ENCODE measurements at places on chromosomes 11 and 22. TPM values are rescaled to one million over a fixed set of nuclear protein-coding genes. Genes with fewer than 3 reads are reported as not detected.

DNA sequence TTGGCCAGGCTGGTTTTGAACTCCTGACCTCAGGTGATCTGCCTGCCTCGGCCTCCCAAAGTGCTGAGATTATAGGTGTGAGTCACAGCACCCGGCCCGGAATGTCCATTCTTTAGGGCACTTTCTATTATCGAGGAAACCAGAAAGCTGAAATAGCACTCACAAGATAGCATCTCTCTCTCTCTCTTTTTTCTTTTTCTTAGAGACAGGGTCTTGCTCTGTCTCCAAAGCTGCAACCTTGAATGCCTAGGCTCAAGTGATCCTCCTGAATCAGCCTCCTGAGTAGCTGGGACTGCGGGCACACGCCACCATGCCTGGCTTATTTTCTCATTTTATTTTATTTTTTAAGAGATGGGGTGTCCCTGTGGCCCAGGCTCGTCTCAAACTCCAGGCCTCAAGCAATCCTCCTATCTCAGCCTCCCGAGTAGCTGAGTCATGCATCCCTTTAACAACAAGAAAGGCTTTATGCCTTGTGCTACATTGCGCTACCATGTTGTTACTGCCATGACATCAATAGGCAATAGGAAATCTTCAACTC lies 7.2 kb upstream of the EED start:
- peaks cover 19% of the 10 kb centered on the region for H3K27me3 ChIP-seq
- no peak for DNase-seq
- H3K36me3 ChIP-seq: no peaks in the 10 kb centered on the region
- H3K4me3 ChIP-seq: no peak overlapping the region
- H3K27ac ChIP-seq: no peak overlapping the region

- DNase-seq: no peak
- H3K27me3 ChIP-seq: no peaks in the 10 kb centered on the region
- H3K4me3 ChIP-seq: no peak overlapping the region
- no peak overlapping the region for H3K27ac ChIP-seq
- no peaks in the 10 kb centered on the region for H3K4me1 ChIP-seq
Observed at GRCh38 chr11:95299078-95299679, 68.2 kb upstream of the SESN3 start.

DNA sequence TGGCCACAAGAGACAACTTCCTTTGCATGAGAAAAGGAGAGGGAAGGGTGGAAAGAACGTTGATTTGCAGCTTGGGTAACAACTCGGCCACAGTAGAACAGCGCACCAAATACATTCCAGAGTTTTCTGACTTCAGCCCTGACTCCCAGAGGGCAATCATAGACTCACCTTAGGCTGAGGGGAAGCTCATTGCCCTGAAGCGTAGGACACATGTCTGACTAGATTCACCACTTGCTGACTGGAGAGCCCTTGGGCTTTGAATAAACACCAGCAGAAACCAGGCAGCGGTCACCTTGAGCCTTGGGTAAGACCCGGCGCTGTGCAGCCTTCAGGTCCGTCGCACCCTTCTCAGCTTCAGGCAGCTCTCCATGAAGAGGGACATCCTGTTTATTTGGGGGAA lies 151.8 kb upstream of the GRIA4 start:
- H3K27ac ChIP-seq: no peak overlapping the region
- no peak for DNase-seq
- H3K4me1 ChIP-seq: no peaks in the 10 kb centered on the region

DNA sequence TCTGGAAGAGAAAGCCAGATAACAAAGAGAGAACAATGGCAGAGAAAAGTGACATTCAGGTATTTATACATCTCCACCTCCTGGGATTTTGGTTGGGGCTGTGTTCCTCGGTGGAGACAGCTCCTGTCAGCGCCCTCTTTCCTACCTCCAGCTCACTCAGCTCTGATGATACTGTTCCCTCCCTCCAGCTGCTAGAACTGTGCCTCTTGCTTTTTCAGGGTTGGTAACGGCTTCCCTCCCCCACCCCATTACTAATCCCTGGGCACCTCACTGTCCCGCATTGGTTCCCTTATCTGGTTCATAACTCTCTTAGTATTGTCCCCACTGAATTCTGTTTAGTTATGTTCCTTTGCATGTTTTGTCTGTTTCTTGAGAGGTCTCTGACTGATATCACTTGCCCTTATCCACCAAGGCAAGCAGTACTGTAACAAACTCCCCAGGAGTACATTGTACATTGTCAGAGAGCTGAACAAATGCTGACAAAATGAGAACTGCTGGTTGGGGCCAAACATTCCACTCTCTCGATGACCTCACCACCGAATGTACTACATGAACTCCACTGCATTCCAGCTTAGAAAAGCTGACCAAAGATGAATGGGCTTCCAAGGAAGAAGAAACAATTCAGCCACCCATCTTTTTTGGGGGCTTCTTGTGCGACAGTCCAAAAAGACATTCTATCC lies 5.7 kb upstream of the FBXO3 start:
- H3K4me3 ChIP-seq: no peak overlapping the region
- DNase-seq: no peak
- peaks cover 67% of the 10 kb centered on the region for H3K27me3 ChIP-seq

- DNase-seq: no peak
- H3K4me1 ChIP-seq: no peaks in the 10 kb centered on the region
- H3K4me3 ChIP-seq: no peak overlapping the region
- H3K36me3 ChIP-seq: no peaks in the 10 kb centered on the region
Observed at GRCh38 chr11:133388975-133389568, 143.2 kb downstream of the OPCML start.

- H3K4me3 ChIP-seq: no peak overlapping the region
- H3K36me3 ChIP-seq: no peaks in the 10 kb centered on the region
- no peaks in the 10 kb centered on the region for H3K4me1 ChIP-seq
- H3K27me3 ChIP-seq: no peaks in the 10 kb centered on the region
Observed at GRCh38 chr22:26812731-26813130, 155.3 kb downstream of the MIAT start.

- no peak for DNase-seq
- peaks cover 33% of the 10 kb centered on the region for H3K4me1 ChIP-seq
- peaks cover 11% of the 10 kb centered on the region for H3K36me3 ChIP-seq
- peak overlapping the region; percentile 78 for H3K27ac ChIP-seq
- H3K4me3 ChIP-seq: peak overlapping the region; percentile 59
Observed at GRCh38 chr22:31083923-31084810, 3.0 kb downstream of the SMTN start.

- H3K27me3 ChIP-seq: no peaks in the 10 kb centered on the region
- no peaks in the 10 kb centered on the region for H3K36me3 ChIP-seq
- no peaks in the 10 kb centered on the region for H3K4me1 ChIP-seq
- H3K4me3 ChIP-seq: no peak overlapping the region
- no peak overlapping the region for H3K27ac ChIP-seq
- DNase-seq: no peak
Observed at GRCh38 chr11:15216678-15217077, 102.0 kb downstream of the INSC start.

DNA sequence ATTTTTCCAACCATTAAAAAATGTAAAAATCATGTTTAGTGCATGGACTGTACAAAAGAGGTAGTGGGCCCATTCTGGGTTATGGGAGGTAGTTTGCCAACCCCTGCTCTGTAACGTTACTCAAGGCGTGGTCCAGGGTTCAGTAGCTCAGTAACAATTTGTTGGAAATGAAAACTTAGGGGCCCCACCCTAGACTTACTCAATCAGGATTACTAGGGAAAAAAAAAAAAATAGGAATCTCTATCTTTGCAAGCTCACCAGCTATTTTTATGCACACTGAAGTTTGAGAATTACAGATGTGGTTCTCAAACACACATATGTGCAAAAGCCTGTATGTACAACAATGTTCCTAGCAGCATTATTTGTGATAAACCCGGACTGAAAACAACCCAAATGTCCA lies 17.3 kb upstream of the LMO2 start:
- DNase-seq: no peak
- H3K36me3 ChIP-seq: no peaks in the 10 kb centered on the region
- no peak overlapping the region for H3K4me3 ChIP-seq
- H3K27me3 ChIP-seq: peaks cover 4% of the 10 kb centered on the region
- no peaks in the 10 kb centered on the region for H3K4me1 ChIP-seq

DNA sequence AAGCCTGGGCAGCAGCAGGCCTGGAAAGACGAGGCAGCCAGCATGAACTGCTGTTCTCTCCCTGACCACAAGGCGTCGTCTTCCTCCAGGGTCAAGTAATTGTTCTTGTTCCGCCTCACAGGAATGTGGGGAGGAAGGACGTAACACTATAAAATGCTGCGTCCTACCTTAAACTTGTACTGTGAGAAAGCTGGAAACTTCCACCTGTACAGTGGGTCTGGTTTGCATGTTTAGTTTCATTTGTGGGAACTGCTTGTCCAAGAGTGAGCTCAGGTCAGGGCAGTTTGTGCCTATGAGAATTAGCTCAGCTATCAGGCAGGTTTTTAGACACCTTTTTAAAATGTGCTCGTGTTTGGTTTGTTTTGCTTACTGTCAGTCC lies 55.2 kb downstream of the PANX1 start:
- H3K36me3 ChIP-seq: no peaks in the 10 kb centered on the region
- no peak overlapping the region for H3K27ac ChIP-seq
- no peak overlapping the region for H3K4me3 ChIP-seq
- peak; percentile 71 for DNase-seq
- no peaks in the 10 kb centered on the region for H3K4me1 ChIP-seq
- no peaks in the 10 kb centered on the region for H3K27me3 ChIP-seq

- H3K36me3 ChIP-seq: no peaks in the 10 kb centered on the region
- peak; percentile 79 for DNase-seq
- no peak overlapping the region for H3K4me3 ChIP-seq
- peaks cover 29% of the 10 kb centered on the region for H3K27me3 ChIP-seq
Observed at GRCh38 chr11:57456960-57457642, 3.2 kb upstream of the RTN4RL2 start.

- H3K27ac ChIP-seq: no peak overlapping the region
- no peaks in the 10 kb centered on the region for H3K4me1 ChIP-seq
- H3K4me3 ChIP-seq: no peak overlapping the region
- H3K27me3 ChIP-seq: peaks cover 8% of the 10 kb centered on the region
- no peak for DNase-seq
Observed at GRCh38 chr11:34432822-34433221, 5.9 kb upstream of the CAT start.

GRCh38 chr11:15119826-15120225 lies 5.1 kb downstream of the INSC start:
- no peak overlapping the region for H3K4me3 ChIP-seq
- no peak for DNase-seq
- H3K27ac ChIP-seq: no peak overlapping the region

DNA sequence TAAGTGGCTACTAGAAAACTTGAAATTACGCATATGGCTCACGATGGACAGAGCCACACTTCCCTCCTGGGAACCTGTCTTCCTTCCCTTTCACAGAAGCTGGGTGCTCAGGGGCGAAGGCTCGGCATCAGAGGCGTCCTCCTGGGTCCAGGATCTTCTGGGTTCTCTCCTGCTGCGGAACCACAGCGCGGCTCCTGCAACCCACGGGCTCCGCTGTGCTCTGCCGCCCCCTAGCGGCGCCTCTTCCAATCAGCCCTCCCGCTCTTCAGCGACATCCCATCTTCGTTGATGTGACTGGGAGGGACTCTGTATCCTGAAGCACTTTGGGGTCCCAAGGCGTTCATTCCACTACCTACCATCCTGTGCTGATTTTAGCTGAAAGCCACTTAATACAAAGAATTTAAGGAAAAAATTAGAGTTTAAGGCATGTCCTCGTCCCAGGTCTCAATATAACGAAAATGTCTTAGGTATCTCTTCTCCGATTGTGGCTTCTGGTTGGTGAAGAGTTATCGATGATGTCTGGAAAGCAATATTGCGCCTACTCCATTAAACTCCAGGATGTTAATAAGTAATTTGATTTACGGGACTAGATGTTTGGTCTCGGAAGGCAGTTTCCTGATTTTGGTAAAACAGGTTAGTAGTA lies 14.8 kb upstream of the RPS3 start:
- H3K27ac ChIP-seq: no peak overlapping the region
- H3K4me1 ChIP-seq: peaks cover 17% of the 10 kb centered on the region
- H3K4me3 ChIP-seq: no peak overlapping the region
- H3K36me3 ChIP-seq: no peaks in the 10 kb centered on the region

KRTAP5-1 gene
- not detected for total RNA-seq

DNA sequence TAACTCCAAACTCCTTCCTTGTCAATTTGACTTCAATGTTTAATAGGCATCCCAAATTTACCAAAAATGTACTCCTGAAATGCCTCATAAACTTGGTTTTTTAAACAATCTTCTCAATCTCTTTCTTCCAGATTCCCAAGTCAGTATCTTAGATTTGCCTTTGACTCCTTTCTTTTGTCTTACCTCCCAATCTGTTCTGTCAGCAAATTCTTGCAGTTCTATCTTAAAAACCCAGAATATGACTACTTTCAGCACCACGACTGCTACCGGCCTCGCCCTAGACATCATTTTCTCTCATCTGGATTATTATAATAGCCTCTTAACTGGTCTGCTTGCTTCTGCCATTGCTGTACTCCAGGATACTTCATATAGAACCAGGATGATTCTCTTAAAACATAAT lies 7.9 kb downstream of the NLRP14 start:
- H3K36me3 ChIP-seq: no peaks in the 10 kb centered on the region
- no peak for DNase-seq
- no peaks in the 10 kb centered on the region for H3K27me3 ChIP-seq
- no peaks in the 10 kb centered on the region for H3K4me1 ChIP-seq
- no peak overlapping the region for H3K27ac ChIP-seq
- H3K4me3 ChIP-seq: no peak overlapping the region

APLNR gene
- total RNA-seq: 0.09 TPM

- DNase-seq: no peak
- H3K4me1 ChIP-seq: no peaks in the 10 kb centered on the region
- H3K27ac ChIP-seq: no peak overlapping the region
- no peak overlapping the region for H3K4me3 ChIP-seq
Observed at GRCh38 chr11:39221550-39222138, 2237.8 kb downstream of the LRRC4C start.

DNA sequence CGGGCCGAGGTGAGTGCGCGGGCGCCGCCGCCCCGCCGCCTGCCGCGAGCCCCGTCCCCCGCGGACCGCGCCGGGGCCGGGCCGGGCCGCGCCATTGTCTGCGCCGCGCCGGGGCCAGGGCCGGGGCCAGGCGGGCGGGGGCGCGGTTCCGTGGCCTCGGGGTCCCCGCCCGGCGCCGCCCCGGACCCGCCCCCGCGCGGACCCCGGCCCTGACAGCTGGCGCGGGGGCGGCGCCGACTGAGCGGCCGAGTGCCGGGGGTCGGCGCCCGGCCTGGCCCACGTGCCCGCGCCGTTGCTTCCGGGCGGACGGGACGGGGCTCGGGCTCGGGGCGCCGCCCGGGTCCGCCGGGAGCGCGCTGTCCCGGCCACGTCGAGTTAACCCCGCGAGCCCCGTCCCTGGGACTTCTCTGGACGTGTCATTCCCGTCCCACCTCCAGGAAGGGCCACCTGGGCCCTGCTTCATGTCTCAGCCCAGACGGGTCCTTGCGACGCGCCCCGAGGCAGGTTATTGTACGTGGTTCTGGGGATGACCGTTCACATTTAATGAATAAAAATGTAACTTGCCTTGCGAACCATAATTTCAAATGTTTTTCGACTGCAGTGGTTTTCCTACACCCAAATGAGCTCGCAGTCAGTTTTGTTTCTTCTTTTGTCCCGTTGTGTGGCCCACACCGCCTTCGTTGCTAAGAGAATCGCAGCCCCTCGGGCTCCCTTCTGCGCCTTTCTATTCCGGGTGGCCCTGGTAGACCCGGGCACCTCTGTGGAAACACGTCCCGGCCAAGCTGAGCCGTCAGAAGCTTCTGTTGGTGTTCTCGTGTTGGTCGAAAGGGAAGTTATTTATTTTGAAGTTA lies 562 bp downstream of the ZBED4 start:
- H3K4me1 ChIP-seq: peaks cover 22% of the 10 kb centered on the region
- peak overlapping the region; percentile 99 for H3K4me3 ChIP-seq
- no peaks in the 10 kb centered on the region for H3K36me3 ChIP-seq
- H3K27ac ChIP-seq: peak overlapping the region; percentile 71
- peak; percentile 51 for DNase-seq
- H3K27me3 ChIP-seq: peaks cover 12% of the 10 kb centered on the region

- no peaks in the 10 kb centered on the region for H3K4me1 ChIP-seq
- H3K4me3 ChIP-seq: no peak overlapping the region
Observed at GRCh38 chr11:102287964-102288724, 29.1 kb upstream of the BIRC3 start.

SCUBE2 gene
- 1.6 TPM for total RNA-seq
